ENCODE measurements at places on chromosomes 5 and 9.

DNA sequence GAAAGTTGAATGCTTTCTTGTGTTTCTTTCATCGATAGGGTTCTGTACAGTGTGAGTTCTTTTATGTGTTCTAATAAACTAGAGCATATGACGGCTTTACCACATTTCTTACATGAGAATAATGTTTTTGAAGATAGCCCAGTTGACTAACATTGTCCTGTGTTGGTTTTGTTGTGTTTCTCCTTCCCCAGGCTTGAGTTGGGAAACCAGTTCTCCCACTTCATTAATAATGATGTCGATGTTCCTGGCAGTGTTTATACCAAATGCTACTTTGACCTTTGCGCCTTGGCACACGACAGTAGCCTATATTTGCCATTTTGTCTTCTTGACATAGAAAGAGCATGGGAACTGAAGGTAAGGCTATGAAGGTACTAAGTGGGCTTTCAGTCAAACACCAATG lies 14.4 kb upstream of the ZNF782 start:
- DNase-seq: no peak

DNA sequence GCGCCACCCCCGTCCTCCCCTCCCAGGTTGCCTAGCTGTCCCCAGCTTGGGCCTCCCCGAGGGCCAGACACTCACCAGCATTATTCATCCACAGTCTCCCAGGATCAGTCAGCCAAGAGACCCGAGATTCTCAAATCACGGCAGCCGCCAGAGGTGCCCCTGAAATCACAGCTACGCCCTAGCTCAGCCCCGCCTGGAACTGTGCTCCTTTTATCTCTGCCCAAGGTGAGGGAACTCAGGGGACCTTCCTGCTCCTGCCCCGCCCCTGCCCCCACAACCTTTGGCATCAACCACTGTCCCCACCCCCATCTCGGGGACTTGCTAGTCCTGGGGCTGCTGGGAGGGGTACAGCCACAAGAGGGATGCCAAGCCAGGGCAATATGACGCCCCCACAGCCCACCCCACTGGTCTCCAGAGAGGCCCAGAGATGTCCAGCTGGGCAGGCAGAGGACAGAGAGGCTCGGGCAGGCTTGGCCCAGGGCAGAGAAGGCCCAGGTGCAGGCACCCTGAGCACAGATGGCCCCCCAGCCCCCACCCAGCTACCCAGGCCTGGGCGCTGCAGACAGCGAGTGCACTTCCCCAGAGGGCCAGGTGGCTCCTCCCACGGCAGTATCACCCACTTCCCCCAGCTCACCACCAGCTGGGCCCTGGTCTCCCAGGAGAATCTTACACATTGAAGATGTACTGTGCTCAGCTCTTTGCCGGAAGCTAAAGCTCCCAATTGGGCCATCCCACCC lies at the start of gene FUT7:
FUT7 (minus strand) TSS at position 185 of the 737 bp plus-strand sequence; CDS start at position 88, 97 bp downstream.
- DNase-seq: no peak

DNA sequence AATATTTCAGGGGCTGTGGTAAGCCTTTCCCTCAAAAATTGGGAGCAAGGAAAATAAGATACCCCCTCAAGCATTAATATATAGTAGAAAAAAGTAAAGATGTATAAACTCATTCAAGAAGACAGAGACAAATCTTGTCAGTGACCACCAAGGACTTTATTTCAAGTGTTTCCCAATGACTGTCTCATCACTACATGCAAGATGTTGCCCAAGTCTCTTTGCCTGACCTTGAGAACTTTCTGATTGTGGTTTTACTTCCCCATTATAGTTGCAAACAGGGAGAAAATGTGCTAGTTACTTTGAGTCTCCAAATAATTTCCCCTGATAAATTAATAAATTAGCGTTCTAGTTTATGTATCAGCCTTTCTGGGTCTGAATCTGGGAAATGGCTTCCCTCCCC lies 4.0 kb upstream of the SLC46A2 start:
- DNase-seq: no peak

- DNase-seq: no peak
Observed at GRCh38 chr5:149367972-149368645, 10.3 kb downstream of the PCYOX1L start.

DNA sequence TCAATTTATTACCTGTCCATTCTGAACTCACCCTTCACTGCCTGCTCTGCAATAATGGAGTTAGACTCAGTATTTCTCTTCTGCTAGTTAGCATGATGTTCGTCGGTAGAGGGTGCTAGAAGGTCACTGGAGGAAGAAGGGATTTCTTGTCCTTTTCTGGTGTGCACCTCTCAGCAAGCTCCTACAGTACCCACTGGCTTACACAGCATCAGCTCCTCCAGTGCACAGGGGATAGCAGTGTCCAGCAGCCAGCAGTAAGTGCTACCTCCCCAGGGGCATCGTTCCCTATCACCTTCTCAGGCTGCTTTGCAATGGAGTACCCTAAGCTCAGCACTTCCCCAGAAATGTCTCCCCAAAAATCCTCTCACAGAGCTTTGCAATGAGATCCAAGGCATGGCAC lies 45.9 kb upstream of the APC start:
- peak; percentile 33 for DNase-seq

- DNase-seq: peak; percentile 70
Observed at GRCh38 chr5:137217599-137218200, 281.4 kb downstream of the SPOCK1 start.

DNA sequence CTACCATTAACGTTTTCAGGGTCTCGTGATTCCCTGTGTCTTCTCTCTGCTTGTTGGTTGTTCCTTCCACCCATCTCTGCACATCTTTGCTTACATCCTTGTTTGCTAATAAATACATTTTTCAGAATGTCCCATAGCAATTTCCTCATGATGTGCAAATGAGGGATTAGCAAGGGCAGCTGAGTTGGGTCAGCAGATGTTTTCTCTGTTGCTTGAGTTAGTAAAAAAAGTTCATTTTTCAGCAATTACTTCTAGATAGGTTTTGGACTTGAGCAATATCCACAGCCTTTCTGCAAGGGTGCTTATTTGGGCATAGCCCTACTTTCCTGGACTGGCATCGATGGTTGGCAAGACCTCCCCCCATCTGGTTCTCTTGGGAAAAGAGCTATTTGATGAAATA lies 4.8 kb upstream of the TNFSF15 start:
- no peak for DNase-seq

GRCh38 chr9:93094658-93095204 lies 1.3 kb upstream of the CARD19 start:
- no peak for DNase-seq

GRCh38 chr5:154267516-154267915 lies 77.0 kb downstream of the GALNT10 start:
- DNase-seq: peak; percentile 76

DNA sequence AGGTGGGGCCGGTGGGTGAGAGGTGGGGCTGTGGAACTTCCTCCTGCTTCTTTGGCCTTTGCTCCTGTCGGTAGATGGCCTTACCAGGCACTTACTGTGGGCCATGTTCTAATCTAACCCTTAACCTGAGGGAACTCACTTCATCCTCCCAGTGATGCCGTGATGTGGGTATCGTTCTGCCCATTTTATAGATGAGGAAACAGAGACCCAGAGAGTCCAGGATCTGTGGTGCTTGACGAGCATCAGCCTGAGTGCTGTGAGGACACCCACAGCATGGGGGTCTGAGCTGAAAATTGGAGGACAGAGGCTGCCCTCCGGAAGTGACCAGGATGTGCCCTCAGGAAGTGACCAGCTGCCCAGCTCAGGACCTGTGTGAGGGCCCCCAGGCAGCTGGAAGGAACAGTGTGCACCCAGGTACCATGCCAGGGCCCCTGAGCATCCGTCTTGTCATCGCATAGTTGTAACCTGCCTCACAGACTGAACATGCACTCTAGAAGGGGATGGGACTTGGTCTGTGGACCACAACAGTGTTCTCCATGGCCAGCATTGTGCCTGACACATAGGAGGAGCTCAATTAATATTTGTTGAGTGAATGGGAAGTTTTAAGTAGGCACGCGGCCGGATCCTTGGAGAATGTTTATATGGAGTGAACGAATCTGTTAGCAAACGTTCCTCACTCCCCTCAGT lies 8.5 kb downstream of the NEK6 start:
- peak; percentile 82 for DNase-seq

GRCh38 chr9:61665330-61665751 lies 475.5 kb downstream of the SPATA31A7 start:
- DNase-seq: no peak

GRCh38 chr9:98118640-98119601 lies at the start of gene TRIM14:
Gene TRIM14 (minus strand): TSS chr9:98119222. CDS start chr9:98119188, 34 bp downstream.
- DNase-seq: peak; percentile 84

DNA sequence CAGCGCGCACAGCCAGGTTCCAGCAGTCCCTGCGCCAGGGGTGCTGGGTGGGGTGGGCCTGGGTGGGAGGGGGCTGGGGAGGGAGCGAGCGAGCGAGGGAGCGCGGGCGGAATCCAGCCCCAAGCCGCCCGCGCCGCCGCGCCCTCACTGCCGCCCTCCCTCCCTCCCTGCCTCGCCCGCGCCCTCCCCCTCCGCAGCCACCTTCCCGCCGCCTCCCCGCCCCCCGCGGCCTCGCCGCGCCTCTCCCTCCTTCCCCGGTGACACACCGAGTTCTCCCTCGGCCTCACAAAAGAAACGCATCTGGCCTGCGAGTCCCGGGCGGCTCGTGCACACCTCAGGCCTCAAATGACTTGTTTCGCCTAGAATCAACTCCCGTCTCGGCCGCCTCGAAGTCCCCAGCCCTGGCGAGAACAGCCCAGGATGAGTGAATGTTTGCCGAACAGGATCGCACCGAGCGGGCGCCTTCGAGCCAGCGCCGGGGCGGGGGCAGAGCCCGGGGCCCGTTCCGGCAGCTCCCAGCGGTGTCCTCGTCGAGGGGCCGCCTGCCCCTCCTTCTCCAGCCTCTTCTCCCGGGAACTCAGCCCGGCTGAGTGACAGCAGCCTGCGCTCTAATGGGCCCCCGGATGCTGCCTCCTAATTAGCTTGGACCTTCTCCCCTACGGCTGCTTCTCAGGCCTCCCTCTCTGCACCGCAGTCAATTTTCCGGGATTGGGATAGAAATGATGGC lies 371 bp upstream of the PITX1 start:
- DNase-seq: peak; percentile 59

DNA sequence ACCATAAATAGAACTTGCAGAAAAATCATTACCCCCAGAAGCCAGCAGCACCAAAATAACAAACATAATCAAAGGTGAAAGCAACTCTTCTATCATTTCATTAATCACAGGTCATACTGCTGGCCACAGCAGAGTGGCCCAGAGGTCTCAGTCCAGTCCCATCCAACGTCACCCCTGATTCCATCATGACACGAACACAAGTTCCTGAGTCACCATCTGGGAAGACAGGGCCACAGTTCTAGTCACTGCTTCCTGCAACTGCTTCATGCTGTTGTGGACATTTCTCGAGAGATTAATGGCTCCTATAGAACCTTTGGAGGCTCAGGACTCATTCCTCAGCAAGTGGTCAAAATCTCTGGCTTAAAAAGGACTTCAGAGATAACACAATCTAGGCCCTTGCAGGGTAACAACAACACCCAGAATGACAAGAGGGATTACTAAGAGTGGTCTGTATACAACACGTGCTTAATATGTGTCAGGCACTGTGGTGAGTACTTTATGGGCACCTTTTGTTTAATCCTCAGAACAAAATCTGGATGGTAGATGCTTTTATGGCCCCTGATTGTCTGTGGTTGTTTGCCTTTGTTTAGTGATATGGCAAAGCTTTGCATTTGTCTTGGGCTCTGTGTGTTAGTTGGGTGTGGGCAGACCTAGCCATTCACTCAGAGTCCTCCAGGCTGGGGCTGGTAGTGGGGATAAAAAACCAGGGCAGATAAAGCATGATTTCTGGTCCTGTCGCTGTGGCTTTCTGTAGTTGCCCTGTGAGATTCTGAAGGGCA lies 184.3 kb downstream of the DAB2IP start:
- no peak for DNase-seq

GRCh38 chr9:135703726-135704125 lies 1.7 kb downstream of the KCNT1 start:
- no peak for DNase-seq

GRCh38 chr9:31674264-31674663 lies 710.2 kb upstream of the ACO1 start:
- peak; percentile 6 for DNase-seq

GRCh38 chr9:69981686-69982445 lies 61.8 kb upstream of the MAMDC2 start:
- DNase-seq: peak; percentile 89

GRCh38 chr5:170503990-170504596 lies at the start of gene KCNIP1:
Gene KCNIP1 (plus strand): TSS chr5:170504020.
- no peak for DNase-seq

DNA sequence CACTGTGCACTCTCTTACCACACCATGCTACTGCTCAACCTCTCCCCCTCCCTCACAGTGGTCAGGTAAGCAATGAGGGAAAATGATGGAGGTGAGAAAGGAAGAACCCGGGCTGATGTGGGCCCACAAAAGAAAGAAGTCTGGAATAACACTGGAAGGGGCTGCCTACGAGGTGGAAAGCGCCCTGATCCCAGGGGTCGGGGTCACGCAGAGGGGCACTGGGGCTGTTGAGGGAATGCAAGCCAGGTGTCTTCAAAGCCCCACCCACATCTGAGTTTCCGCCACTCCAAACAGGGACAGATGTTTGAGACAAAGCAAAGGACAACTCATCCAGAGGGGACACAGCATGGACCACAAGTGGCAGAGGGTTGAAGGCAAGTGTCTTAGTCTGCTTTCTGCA lies 4.2 kb downstream of the TNIP1 start:
- no peak for DNase-seq

DNA sequence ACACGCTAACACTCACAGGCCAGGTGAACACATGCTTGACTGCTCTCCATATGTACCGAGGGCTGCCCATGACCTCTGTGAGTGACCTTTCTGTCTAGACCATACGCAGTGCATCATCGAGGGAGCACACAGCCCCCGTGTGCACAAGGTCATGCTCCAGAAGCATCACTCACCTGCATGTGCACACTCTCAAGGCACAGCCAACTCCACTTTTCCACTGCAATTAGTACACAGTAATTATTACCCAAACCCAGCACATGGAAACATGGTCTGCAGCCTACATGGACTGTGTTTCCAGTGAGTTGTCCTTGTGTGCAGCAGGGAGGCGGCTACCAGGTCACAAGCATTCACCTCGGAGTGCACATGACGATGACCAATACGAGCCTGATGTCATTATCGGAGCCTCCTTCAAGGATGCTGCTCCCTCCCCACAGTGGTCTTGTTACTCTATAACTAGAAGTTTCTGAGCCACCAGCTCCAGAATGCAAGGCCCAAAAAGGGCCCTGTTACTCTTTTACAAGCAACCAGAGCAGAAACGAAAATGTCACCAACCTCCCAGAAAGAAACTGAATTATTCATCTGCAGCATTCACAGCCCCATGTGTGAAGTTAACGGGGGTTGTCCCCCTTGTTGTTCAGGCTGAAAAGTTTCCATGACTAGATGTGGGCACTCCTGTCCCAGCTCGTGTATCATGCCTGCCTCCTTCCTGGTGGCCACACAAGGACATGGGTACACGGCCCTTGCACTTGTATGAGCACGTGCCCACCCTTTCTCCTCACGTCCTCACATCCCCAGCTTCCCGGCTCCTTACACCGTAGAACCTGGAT lies 31.2 kb downstream of the SEMA4D start:
- DNase-seq: no peak

DNA sequence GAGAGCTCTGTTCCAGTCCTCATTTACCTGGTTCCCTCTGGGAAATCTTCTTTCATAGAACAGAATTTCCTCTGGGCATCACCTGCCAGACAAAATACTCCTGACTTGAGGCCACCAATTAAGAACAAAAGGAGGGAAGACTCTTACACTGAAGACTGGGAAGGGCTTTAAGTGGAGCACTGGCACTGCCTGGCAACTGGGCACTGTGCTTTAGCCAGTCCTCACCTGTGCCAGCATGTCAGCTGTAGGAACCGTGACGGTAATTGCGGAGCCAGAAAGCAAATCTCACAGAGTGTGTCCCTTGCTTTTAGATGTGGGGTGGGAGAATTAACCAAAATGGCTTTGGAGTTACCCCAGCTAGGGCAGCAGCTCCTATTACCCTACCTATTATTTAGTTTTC lies 40.6 kb downstream of the FAM219A start:
- DNase-seq: no peak
